Spleen (tissue), 13 donors: ENCODE measurements at places on chromosomes 7 and 10. TPM values are rescaled to one million over a fixed set of nuclear protein-coding genes. Genes with fewer than 3 reads are reported as not detected.

DNA sequence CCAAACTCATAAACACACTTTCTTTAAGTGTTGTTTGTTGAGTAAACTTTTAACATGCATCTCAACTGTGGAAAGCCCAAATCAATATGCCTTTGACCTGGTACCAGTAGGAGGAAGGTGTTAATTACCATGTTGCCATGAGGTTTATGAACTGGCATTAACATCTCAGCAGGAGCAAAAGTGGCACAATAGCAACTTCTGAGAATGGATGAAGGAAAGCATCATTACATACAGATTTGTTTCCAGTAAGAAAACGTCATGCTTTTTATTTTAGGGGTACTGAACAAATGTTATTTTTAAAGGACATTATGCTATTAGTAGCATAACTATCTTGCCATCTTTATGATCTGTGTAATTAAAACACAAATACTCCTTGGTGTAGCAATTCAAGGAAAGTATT is 51.1 kb downstream of the ARMC3 start:
- no peak for DNase-seq

GRCh38 chr7:92178928-92179924 is at the start of gene LRRD1:
LRRD1 (minus strand) TSS chr7:92179142; CDS start chr7:92165202, 13,940 bp downstream.
- DNase-seq, result peak; percentile 97

DNA sequence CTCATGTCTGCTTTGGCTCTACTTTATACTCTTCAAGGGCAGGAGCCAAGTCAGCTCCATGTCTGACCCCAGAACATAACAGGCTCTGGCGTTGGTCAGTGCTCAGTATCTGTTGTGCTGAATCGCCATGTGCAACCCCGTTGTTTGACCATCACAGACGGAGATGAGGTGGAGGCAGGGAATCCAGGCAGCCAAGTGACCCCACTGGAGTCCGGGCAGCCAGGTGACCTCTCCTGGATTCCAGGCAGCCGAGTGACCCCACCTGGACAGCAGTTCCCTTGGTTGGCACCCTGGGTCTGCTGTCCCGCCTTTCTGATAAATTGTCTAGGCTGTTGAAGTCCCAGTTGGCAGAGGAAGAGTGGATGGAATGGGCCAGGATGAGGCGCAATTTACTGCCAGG is 232.2 kb downstream of the TCERG1L start:
- peak; percentile 55 for DNase-seq

DNA sequence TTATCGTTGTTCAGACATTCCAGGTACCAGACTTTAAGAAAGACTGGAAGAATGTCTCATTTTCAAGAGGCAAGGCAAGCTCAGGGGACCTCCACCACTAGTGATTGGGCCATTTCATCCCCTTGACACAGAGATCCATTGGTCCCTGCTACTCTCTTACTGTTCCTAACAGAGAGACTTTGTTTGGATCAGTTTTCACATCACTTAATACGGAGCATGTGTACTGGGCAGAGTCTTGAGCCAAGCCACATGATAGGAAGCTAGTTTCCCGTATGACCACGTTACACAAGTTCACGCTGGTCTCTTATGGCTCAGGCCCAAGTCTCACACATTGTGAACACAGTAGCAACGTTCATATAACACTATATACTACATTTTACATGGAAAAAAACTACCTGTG is 269.9 kb downstream of the BAMBI start:
- DNase-seq, result no peak

- no peak for DNase-seq
Observed at GRCh38 chr7:25260862-25261494, 32.7 kb upstream of the NPVF start.

GRCh38 chr7:67484244-67484751 is 487.7 kb downstream of the TYW1 start:
- no peak for DNase-seq

- peak; percentile 44 for DNase-seq
Observed at GRCh38 chr7:24713850-24714675, 43.2 kb downstream of the GSDME start.

GRCh38 chr10:104306897-104307296 is 31.4 kb downstream of the ITPRIP start:
- DNase-seq, result no peak

GRCh38 chr10:2949221-2949947 is 118.0 kb upstream of the PFKP start:
- no peak for DNase-seq

- no peak for DNase-seq
Observed at GRCh38 chr10:51092402-51092801, 18.1 kb downstream of the PRKG1 start.

DNA sequence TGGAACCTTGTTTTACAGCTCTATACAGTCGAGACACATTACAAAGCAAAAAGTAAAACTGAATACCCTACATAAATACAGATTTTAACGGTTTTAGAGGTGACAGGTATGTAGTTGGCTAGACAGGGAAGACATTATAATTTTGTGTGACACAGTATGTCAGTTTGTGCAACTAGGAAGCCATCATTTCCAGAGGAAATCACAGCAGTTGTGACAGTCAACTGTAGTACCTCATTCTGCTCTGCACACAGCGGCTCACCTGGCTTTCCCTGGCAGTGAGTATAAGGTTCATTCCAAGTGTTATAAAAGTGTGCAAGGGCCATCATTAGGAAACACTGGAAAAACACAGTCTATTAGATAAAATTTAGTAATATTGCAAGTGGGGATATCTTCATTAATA is 501.6 kb upstream of the PHF14 start:
- DNase-seq, result no peak

DNA sequence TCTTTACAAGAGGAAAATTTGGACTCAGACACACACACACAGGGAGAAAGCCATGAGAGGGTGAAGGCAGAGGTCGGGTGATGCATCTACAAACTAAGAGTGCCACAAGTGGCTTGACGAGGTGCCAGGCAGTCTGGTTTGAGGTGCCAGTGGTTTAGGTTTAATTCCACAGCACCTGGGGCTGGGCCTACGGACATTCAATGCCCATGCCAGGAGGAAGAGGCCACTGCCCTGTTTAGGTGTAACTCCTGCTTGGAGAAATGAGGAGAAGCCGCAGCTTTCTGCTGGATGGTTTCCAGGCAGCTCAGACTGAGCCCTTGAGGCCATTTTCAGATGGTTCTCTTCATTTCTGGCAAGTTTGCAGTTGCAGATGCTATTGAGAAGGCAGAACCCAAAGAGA is 83.6 kb downstream of the HTR5A start:
- no peak for DNase-seq

DNA sequence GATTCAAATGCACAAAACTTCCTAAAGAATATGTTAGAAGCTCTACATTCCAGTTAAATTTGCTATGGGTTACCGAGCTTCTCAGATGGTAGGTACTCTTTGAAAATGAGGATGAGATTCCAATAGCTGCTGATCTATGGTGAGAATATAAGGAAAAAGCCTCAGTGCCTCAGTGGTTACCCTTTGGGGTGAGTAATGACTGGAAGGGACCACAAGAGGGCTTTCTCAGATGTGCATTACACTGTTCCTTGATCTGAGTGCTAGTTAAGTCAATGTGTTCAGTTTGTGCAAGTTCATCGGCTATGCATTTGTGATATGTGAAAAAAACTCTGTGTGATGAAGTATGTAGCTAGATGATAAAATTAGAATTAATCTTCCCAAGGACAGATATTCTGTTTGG is 3.5 kb downstream of the NRCAM start:
- DNase-seq, result no peak

DNA sequence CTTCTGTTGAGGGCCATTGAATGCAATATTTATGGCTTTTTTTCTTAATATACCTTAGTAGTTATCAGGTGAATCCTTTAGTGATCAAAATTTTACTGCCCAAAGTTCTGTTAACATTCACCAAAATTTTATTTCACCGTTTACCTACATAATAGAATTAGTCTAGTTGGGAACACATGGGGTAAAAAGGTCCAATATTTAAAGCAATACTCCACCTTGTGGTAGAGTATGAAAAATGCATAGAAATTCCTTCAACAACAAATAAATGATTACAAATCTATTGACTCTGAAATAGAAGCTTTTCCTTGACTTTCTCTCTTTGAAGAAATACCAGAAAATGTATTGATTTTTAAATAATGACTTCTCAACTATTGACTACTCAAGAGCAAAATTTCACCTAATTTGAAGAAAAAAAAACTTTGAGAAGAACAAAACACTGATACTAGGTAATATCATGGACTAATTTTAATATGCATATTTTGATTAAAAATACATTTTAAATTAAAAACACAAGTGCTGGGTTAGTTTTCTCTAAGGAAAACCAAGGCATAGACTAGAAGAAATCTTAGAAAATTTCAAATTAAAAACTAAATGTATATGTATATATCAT is 43.3 kb downstream of the POLR1F start:
- DNase-seq, result no peak

GRCh38 chr7:1223196-1223981 is 9.3 kb upstream of the UNCX start:
- DNase-seq, result no peak

GRCh38 chr10:114188900-114189299 is 9.7 kb downstream of the TDRD1 start:
- no peak for DNase-seq

DNA sequence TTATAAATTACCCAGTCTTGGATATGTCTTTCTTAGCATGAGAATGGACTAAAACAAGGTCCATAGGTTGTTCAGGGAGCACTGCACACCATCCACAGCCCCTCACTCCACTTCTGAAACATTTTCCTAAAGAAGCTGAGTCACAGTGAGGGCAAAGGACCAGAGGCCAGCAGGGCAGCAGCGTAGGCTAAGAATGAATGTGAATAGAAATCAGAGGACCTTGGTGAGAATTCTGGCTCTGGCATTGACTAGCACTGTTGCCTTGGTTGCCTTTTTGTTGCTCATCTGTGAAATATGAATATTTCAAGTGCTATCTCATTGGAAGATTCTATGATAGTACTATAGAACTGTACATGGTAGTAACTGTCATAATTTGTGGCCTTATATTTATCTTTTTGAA is 41.7 kb upstream of the TOMM7 start:
- DNase-seq, result no peak

- no peak for DNase-seq
Observed at GRCh38 chr10:122849900-122850605, 4.4 kb upstream of the CUZD1 start.

DNA sequence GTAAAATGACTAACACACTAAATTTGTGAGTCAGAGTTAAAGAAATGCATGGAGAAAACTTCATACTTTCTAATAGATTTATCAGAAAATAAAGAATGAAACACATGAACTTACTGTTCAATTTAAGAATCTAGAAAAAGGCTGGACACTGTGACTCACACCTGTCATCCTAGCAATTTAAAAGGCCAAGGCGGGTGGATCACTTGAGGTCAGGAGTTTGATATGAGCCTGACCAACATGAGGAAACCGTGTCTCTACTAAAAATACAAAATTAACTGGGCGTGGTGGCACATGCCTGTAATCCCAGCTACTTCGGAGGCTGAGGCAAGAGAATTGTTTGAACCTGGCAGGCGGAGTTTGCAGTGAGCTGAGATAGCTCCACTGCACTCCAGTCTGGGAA is 1106.2 kb upstream of the LRRN3 start:
- no peak for DNase-seq

- no peak for DNase-seq
Observed at GRCh38 chr7:1409555-1409954, 49.7 kb downstream of the MICALL2 start.

DNA sequence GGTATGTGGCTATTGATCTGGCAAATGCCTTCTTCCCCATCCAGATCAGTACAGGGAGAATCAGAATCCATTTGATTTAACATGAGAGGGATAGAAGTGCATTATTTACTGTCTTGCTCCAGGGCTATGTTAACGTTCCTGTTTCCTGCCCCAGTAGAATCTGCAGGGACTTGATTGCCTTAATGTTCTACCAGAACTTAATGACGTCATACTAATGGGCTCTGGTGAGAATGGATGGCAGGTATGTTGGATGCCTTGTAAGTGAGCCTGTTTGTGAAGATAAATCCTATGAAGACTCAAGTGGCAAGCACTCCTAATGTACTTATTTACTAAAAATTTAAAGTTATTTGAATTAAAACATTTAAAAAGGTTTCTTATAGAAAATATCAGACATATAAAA is 44.5 kb upstream of the CHCHD3 start:
- no peak for DNase-seq

- DNase-seq, result peak; percentile 34
Observed at GRCh38 chr10:132679640-132680039, 106.3 kb downstream of the NKX6-2 start.

- no peak for DNase-seq
Observed at GRCh38 chr7:36006636-36007229, 146.3 kb upstream of the EEPD1 start.

DNA sequence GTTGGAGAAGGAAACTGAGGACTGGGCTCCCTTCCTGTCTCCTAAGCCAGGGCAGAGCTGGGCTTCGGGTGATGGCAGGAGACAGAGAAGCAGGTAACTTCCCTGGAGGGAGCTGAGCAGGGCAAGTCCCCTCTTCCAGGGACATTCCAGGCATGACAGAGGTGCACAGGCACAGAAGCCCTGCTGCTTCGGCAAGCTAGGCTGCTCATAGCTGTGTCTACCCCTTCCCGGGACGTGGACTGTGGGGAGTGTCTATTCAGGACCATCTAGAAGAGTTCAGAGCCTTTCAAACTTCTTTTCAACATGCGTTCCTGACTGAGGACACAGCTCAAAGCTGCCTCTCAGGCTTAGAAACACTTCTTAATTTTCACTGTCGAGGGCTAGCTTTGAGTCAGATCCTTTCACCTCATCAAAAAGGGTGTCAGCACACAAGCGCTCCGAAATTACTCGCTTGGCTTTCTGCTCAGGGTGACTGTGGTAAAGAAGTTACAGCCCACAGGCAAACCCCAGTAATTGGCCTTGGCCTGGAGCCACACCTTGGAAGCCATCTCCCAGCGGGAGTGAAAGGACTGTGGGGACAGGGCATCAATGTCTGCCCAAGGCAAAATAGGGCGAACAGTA is 63.7 kb upstream of the STEAP1B start:
- no peak for DNase-seq

- DNase-seq, result no peak
Observed at GRCh38 chr10:30463944-30464451, 30.0 kb downstream of the MAP3K8 start.

Gene PDZD8
- 40.5 TPM for total RNA-seq

Gene HYAL4
- total RNA-seq, result not detected

Gene CPVL
- 167 TPM for total RNA-seq

Gene MCU
- 20.2 TPM for total RNA-seq

Gene IQUB
- 0.30 TPM for total RNA-seq

Gene PNLIPRP1
- total RNA-seq, result not detected

Gene ENTPD7
- total RNA-seq, result 13.9 TPM

Gene BAIAP2L1
- total RNA-seq, result 0.88 TPM

Gene BMPR1A
- 17.9 TPM for total RNA-seq

Gene ANKRD30A
- not detected for total RNA-seq

Gene ACSL5
- total RNA-seq, result 43.4 TPM

Gene TRPV6
- not detected for total RNA-seq

Gene UCN3
- not detected for total RNA-seq

Gene GNAT3
- total RNA-seq, result not detected

Gene GNB2
- total RNA-seq, result 207 TPM
